ENCODE measurements at places on chromosomes 11 and 22.

GRCh38 chr11:21622995-21623394 lies 569.9 kb upstream of the ANO5 start:
- no peak for DNase-seq

GRCh38 chr11:76783294-76783895 lies at the start of gene TSKU:
TSS of gene TSKU (plus strand) at chr11:76783356. CDS start at chr11:76795617, 12,261 bp downstream.
- DNase-seq = no peak

GRCh38 chr11:64959498-64959897 lies 12.4 kb downstream of the MAJIN start:
- DNase-seq = no peak

DNA sequence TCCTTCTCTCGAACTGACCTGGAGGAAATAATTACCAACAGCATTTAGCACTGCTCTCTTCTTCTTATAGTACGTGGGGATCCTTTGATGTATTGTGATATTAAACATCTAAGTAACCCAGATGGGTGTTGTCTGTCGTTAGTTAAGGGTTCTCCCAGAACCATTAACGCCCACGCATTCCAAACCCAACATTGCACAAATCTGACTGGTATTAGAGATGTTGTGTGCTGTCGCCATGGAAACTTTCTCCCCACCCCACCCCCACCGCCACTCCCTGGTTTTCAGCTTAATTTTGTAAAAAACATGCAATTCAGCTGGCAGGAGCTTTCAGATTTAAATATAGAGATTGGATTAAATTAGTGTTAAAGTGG lies 1495.2 kb downstream of the TBC1D22A start:
- DNase-seq = no peak

- peak; percentile 3 for DNase-seq
These were observed 46.3 kb upstream of the SYT13 start for GRCh38 chr11:45332276-45332934.

- no peak for DNase-seq
These were observed 1.3 kb downstream of the RNF169 start for GRCh38 chr11:74749965-74750296.

DNA sequence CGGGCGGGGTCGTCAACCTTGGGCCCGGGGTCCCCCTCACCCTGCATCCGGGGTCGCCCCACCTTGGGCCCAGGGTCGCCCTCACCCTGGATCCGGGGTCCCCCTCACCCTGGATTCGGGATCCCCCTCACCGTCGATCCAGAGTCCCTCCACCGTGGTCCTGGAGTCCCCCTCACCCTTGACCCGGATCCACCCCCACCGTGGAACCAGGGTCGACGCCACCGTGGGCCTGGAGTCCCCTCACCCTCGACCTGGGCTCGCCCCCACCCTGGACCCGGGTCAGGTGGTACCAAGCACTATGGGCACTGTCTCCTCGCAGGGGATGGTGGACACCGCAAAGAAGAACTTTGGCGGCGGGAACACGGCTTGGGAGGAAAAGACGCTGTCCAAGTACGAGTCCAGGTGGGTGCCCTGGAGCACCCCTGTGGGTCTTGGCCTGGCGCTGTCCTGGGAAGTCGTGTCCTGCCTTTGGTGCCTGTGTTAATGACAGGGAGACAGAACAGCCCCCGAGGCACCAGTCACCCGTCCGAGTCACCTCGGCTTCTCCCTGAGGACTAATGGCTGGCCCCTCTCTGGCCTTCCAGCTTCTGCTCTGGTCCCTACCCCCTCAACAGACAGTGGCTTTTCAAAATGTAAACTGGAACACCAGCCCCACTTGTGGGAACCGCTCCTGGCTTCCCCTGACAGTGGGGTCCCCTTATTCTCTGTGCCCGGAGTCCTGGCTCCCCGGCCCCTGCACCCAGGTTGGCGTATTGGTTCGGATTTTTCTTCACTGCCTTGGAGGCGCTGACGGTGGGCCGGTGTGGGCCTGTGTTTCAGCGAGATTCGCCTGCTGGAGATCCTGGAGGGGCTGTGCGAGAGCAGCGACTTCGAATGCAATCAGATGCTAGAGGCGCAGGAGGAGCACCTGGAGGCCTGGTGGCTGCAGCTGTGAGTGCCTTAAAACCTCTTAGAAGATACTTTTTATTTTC lies 762 bp downstream of the CRELD2 start:
- no peak for DNase-seq

DNA sequence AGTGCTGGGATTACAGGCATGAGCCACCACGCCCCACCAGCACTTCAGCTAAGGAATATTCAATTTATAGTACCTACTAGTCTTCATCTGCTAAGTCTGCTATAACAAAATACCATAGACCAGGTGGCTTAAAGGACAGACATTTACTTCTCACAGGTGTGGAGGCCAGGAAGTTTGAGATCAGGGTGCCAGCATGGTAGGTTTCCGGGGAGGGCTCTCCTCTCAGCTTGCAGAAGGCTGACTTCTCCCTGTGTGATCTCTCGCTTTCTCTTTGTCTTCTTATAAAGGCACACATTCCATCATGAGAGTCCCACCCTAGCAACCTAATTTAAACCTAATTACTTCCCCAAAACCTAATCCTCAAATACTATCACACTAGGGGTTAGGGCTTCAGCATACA lies 433.0 kb downstream of the INSC start:
- no peak for DNase-seq

Data from GDM1 (cell line).